ENCODE measurements at places on chromosomes 6 and 20.

- peak; percentile 55 for DNase-seq
Measured at GRCh38 chr6:75317503-75318206, 33.1 kb upstream of the TMEM30A start.

- no peak for DNase-seq
Measured at GRCh38 chr6:66376001-66376400, 669.0 kb upstream of the EYS start.

DNA sequence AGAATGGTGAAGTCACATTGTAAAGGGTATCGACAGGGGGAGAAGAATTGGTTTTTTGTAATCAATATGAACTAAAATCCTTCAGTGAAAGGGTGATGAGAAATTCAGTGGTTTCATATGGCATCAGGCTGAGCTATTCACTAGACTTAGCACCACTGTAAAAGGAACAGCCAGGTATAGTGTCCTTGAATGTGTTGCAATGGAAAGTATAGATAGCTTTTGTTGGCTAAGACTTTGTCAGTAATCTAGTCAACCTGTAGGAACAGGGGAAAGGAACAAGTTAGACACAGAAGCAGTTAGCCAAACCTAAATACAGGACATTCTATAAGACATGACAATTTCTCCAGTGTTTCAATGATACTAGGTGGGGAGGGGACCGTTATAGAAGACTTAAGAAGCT lies 172.6 kb upstream of the MOCS1 start:
- DNase-seq = no peak

DNA sequence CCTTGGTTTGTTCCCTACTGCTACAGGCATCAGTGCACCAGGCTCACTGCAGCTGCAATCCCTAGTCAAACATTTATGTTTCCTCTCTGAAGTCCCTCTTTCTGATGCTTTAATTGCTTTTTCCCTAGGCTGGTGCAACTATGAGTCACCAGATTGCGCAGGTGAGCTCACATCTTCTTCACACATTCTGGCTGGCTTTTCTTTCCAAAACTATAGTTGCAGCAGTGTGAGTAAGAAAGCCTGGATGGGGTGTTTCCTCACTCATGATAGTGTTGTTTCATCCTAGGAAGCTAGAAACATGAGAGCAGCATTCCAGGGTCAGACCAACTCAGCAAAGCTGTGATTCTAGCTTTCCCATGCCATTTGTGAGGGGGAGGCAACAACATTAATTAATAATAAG lies 296.4 kb downstream of the PAX1 start:
- no peak for DNase-seq

DNA sequence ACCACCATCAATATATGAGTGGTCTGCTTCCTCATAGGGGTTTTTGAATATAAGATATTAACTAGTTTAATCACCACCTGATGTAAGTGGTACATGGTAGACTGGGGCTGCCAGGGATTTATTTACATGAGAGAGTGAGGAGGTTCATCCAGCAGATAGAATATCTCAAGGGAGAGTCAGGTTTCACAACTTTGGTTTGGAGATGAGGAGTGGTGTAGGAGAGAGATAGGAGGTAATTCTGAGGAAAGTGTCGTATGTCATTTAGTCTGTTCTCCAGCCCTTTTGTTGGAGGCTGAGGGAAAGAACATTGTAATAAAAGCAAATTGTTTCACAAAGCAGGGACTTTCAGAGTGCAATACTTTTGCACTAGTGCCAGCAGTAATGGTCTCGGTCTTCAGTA lies 16.8 kb downstream of the L3MBTL3 start:
- DNase-seq = no peak

GRCh38 chr6:56368491-56368890 lies 121.1 kb upstream of the COL21A1 start:
- DNase-seq = no peak

DNA sequence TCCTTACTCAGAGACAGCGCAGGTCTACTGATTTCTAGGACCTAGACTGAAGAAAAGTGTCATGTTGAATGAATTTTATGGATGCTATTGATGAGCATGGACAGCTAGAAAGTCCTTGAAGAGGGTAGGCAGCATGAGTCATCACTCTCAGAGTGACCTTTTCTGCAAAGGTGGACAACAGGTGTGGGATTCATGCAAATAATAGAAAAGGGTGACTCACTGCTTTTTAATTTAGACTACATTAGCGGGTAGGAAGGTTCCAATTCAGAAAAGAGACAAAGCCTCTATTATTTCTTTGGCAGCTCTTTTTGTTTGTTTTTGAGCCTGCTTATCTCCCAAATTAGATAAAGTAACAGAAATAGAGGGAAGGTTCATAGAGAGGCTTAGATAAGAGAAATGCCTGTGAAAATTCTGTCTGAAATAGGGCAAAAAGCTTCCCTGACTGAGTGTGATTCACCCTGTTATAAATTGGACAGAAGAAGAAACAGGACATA lies 191.4 kb downstream of the TENT5A start:
- no peak for DNase-seq

- no peak for DNase-seq
Measured at GRCh38 chr6:151056230-151056907, 183.4 kb upstream of the AKAP12 start.

DNA sequence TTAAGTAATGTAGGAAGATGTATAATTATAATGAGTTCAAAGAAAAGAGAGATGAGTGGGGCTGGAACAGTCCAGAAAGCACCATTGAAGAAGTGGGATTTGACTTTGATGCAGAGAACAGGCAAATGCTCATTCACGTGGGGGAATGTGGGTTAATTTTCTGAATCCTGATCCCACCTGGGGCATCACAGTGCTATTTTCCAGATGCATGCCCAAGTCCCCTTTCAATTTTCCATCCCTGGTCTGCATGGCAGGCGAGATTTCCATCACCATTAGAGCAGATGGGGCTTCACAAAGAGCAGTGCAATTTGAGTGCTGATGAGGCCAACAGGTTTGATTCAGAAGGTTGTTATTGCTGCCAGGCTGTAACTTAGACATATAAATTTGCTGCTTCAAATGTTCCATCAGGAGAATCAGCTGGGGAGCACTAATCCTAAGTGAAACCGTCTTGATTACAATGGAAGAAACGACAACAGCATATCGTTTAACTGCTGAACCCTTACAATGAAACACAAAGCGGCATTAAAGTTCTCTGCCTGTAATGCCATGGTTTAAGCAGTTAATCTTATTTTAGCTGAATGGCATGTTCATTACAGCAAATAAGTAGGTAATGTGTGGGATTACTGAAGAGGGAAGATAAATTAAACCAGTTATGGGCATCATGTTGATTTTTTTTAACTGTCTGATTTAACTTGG lies 45.2 kb downstream of the OSTM1 start:
- no peak for DNase-seq

DNA sequence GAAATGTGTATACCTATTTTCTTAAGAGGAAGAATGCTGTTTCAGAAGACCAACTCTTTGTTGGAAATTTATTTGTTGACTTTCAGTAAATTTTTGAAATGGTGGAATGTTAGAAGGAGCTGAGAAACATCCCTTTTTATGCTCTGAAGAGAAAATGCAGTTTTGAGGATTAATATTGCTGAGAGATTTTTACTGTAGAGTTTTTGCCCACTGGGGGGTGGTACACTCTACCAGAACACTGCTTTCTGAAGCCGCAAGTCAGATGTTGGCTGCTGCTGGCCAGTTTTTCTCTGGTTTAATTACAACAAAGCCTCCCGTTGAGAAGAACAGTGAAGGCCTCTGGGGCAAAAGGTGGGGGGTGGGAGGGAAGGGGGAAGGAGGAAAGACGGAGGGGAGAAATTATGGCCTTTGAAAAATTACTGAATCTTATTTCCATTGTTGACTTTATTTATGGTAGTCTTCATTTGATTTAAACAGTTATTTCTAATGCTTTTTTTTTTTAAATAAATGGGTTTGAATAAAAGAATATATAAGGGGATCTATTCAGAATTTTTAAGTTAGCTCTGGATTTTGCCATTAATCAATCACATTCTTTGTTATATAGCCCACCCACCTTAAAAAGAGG lies 3.0 kb downstream of the FLRT3 start:
- peak; percentile 72 for DNase-seq

- DNase-seq = no peak
Measured at GRCh38 chr6:11044712-11045167, 635 bp upstream of the ELOVL2 start.

DNA sequence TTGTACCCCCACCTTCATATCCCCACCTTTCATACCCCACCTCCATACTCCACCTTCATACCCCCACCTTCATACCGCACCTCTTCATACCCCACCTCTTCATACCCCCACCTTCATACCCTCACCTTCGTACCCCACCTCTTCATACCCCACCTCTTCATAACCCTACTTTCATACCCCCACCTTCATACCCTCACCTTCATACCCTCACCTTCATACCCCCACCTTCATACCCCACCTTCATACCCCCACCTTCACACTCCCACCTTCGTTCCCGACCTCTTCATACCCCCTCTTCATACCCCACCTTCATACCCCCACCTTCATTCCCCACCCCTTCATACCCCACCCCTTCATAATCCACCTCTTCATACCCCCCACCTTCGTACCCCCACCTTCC lies 92.9 kb upstream of the NAA20 start:
- no peak for DNase-seq

DNA sequence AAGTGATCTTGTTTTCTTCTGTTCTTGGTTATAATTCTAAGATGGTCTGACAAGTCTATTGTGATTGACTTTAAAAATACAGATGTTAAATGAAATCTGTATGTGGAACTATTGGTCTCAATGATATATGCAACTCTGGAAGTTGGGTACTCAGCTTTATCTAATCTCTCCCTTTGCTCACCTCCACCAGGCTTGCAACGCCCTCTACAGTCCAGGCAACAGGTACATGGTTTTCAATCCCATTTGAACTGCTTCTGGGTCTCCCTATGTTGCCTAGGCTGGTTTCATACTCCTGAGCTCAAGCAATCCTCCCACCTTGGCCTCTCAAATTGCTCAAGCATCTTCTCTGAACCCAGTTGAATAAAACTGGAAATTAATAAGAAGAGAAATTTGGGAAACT lies 25.6 kb upstream of the HLA-DQB1 start:
- peak; percentile 75 for DNase-seq

- peak; percentile 98 for DNase-seq
Measured at GRCh38 chr20:49610691-49611538, 43.0 kb upstream of the PTGIS start.

DNA sequence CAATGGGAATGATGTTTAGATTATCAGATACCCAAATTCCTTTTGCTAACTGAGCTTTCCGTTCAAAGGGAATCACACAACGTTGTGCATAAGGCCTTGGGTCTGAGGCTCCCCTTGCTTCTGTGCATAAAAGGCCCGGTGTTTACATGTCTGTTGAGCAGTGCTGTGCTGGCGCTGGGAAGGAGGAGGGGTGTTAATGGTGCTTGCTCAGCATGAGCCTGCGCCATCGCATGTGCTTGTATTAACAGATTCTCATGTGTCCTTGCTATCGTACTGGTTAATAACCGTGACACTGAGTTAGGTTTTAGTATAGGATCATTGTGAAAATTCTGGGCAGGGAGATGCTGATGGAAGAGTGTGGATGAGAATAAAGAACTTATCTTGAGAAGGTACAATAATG lies 62.3 kb upstream of the TRAF3IP2 start:
- DNase-seq = no peak

DNA sequence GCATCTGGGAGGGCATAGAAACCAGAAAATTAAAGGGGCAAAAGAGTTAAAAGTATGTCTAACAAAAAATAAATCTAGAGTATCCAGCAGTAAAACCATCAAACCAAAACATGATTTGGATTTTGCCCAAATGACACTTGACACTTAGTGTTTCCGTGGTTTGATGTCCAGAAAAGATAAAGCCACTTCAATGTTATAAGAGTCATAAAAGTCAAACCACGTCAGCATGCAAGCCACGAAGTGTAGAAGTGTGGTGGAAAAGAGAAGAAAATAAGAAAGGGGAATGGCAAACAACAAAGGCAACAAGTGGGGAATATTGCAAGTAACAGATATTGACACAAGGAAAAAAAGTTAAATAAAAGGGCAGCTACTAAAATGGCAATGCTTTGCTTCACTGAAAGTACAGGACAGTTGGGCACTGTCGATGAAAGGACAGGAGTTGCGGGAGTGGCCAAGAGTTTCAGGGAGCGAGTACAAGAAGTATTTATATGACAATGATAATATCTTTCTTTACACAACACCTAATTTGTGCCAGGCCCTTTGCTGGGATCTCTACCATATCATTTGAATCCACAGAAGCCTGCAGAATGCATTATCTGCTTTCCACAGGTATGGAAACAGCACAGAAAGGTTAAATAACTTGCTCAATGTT lies 6.3 kb upstream of the HDDC2 start:
- no peak for DNase-seq

DNA sequence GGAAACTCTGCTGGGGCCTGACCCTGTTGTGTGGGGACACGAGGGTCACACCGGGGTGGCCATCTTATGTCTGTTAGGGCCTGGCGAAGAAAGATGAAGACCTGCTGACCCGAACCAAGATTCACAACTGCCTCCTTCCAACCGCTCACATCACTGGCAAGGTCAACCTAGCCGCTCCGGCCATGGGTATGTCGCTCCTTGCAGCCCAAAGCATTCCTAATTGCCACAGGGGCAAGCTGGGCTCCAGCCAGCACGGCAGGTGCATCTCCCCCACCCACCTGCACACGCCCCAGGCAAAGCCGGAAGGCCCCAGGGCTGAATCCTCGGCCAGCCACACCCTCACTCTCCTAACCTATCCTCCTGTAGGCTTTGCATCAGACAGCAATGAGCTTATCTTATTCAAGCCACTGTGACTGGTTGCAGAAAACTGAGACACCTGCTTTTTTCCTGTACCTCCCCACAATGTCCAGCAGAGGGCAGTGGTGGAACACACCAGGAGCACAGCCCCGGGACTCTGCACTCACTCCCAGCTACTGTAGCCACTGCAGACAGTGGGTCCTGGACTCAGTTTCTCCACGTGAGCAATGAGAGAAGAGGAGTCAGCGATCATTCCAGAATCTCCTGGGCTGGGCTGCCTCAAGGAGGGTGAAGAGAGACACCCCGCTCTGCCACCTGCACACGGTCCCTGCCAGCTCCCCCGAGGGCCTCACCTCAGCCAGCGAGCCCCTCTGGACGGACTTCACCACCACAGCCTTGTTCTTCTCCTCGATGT lies 170.2 kb downstream of the PREX1 start:
- peak; percentile 85 for DNase-seq

- no peak for DNase-seq
Measured at GRCh38 chr6:13025893-13026499, 302.3 kb downstream of the TBC1D7 start.

GRCh38 chr6:15359335-15359862 lies 113.5 kb downstream of the JARID2 start:
- DNase-seq = no peak

GRCh38 chr6:120994573-120994967 lies 339.7 kb downstream of the TBC1D32 start:
- no peak for DNase-seq

- no peak for DNase-seq
Measured at GRCh38 chr20:23146181-23146580, 60.1 kb upstream of the CD93 start.
